Kidney tubule cell (primary cell): ENCODE measurements at places on chromosomes 13 and 19.

DNA sequence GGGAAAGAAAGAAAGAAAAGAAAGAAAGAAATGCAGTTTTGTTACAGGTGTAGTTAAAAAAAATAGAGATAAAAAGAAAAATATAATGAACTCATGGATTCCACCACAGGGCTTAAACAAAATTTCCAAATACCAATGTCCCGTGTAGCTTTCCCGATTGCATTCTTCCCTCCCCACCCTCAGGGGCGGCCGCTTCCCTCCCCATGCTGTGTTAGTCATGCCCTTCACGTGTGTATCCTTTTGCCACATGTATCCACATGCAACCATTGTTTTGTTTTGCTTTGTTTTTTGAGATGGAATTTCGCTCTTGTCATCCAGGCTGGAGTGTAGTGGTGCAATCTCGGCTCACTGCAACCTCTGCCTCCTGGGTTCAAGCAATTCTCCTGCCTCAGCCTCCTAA is 3.6 kb upstream of the KMT5C start:
- no peak for DNase-seq

GRCh38 chr13:20177049-20177831 is 15.5 kb downstream of the GJB2 start:
- no peak for DNase-seq

DNA sequence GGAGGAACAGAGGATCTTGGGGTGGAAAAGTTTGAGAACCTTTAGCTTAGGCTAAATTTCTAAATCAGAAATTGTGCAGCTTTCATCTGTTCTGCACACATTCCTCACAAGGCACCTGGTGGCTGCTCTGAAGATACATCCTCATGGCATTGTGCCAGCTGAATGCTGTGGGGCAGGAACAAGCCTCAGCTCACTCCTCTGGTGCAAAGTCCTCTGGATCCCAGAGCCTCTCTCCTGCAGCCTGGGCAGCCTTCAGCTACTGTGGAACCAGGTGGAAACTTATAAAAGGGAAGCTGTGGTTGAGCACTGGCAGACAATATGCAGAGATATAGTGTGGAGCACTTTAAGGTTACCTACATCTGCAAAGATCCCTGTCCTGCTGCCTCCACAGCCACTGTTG is 72.3 kb downstream of the KCTD12 start:
- peak; percentile 22 for DNase-seq

DNA sequence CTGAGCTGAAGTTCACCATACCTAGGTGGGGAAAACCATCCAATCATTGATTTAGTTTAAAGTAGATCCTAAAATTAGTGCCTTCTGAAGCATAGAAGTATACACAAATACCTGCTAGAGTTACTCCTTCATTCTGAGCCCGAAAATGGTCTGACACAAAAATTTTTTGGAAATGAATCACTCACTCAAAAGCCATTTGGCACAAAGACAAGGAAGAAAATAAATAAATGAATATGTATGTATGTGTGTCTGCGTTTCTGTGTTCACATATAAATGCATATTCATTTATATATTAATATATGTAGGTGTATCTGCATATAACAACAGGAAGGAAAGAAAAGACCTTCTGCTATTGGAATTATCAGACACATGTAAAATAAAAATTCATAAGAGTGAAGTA is 614.4 kb upstream of the PCDH9 start:
- peak; percentile 1 for DNase-seq

GRCh38 chr13:43245374-43245964 is 222.1 kb downstream of the DNAJC15 start:
- peak; percentile 77 for DNase-seq

GRCh38 chr19:4847190-4847973 is 15.9 kb upstream of the TICAM1 start:
- no peak for DNase-seq

DNA sequence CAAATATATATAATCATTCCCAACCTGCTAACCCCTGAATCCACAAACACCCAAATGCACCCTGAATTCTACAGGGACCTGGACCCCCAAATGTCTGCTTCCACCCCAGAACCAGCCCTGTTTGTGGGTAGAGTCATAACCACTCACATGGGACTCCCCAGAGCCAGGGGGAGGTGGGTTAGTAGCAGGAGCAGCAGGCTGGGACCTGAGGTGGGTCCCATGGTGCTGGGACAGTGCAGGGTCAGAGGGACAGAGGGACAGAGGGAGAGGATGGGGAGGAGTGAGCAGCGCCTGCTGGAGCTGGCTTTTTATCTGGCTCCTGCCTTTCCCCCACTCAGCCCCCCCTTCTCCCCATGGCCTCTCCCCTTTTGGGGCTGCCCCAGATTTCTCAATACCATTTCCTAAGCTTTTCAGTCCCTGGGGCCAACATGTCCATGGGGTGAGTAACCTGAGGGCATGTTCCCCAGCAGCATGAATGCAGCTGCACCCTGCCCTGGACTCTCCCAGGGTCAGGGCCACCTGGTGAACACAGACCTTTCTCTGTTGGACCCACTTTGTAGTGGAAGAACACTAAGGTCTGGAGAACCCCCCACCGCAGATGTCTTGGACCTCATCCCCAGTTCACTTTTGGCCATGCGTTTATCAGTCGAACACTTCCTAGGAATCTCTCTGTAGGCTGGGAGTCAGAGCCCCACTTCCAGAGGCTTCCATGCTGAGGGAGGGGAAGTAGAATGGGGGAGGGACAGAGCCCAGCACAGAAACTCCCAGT is at the start of gene C3:
Gene C3 (minus strand): TSS at position 282 of the 769 bp plus-strand sequence. CDS start 61 bp downstream, at position 221.
- DNase-seq = peak; percentile 79

DNA sequence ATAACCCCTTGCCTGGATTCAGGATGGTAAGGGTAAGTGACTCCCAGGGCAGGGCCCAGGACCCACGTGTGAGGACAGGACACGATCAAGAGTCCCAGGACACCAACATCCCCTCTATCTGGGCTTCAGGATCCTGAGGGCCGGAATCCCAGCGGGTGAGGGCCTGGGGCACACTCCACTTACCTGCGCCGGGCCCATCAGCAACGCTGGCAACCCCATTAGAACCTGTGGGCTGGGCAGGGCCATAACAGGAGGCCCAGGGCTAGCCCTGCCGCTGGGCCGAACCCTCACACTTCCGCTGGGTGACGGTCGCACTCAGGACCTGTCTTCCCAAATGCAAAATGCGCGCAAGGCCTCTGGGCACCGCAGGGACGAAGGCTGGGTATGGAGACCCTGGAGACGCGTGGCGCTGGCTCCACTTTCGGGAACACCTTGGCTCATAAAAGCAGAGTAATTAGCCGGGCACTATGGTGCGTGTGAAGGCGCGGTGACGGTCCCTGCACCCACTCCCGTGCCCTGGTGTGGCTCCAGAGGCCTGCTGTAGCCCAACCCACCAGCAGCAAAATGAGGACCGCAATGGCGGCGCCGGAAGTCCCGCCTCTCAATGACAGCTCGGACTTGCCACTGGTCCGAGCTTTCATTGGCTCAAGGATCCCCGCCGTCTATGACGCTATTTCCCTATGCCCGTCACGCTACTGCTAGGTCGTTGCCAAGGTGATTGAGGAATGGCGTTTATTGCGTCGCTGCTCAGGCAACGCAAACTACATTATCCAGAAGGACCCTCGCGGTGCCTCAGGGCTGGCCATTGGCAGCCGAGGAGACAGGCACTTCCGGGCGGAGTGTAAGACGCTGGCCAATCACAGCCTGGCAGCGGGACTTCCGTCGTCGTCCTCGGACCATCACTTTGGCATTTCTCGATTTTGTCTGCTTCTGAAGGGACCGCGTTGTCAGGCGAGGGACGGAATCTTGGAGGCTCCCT is at the start of gene ZNF132:
Gene ZNF132 (minus strand): TSS at position 578 of the 979 bp plus-strand sequence. CDS start 332 bp downstream, at position 246.
- peak; percentile 97 for DNase-seq

DNA sequence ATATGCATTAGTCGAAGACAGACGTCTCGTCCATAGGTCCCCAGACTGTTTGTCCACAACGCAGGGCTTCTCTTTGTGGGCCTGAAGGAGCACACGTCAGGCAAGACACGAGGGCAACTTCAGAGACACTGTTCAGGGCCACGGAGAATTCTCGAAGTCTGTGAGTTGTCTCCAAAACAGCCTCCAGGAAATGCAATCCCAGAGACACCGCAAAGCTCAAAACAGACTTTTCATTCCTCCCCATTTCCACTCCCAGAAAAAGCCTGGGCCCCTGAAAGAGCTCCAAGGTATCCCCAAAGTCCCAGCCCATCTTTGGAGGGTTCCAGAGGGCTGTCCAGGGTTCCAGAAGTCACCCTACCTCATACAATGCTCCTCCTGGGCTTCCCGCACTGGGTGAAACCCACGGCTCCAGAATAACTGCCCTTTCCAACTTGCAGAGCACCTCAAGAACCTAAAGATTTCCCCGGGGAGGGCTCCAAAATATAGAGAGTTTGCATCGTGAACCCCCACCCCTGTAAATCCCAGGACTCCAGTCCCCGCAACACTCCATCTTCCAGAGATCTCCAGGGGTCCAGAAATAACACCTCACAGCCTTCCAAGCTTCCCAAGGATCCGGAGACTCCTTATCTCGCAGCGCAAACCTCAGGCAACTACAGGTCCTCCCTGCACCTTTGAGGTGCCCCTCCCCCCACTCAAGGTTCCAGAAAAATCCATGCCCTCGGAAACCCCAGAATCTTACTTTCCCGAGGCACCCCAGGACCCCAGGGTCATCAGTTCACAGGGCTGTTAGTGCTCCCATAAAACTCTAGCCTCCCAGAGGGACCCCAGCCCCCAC is 687 bp upstream of the FTL start:
- peak; percentile 35 for DNase-seq

GRCh38 chr13:42880056-42880605 is 98.7 kb downstream of the FAM216B start:
- no peak for DNase-seq

GRCh38 chr13:41178040-41178439 is 16.3 kb downstream of the KBTBD7 start:
- DNase-seq = no peak

DNA sequence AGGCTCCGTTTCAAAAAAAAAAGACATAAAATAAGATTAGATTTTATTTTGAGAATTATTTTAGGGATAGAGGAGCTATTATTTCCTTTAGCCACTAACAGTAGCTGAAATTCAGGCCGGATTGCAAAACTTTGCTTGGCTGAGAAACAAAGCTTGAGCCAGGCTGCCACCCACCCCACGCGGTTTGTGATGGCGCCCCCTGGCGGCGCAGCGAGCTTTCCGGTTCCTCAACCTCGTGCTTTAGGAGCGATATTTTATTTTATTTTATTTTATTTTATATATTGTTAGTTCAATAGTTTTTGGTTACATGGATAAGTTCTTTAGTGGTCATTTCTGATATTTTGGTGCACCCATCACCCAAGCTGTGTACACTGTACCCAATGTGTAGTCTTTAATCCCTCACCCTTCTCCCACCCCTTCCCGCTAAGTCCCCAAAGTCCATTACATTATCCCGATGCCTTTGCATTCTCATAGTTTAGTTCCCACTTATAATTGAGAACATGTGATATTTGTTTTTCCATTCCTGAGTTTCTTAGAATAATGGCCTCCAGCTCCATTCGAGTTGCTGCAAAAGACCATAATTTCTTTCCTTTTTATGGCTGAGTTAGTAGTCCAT is 19.8 kb upstream of the CEACAM4 start:
- DNase-seq = no peak

DNA sequence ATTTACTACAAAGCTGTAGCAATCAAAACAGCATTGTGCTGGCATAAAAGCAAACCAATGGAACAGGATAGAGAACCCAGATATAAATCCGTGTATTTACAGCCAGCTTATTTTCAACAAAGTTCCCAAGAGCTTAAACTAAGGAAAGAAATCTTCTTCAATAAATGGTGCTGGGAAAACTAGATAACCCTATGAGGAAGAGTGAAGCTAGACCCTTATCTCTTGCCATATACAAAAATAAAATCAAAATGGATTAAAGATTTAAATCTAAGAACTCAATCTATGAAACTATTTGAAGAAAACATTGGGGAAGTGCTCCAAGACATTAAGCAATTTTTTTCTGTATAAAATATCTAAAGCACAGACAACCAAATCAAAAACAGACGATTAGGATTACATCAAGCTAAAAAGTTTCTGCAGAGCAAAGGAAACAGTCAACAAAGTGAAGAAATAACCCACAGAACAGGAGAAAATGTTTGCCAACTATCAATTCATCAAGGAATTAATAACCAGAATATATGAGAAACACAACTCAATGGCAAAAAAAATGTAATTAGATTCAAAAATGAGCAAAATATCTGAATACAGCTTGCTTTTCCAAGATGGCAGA is 480.7 kb downstream of the LMO7 start:
- DNase-seq = no peak

DNA sequence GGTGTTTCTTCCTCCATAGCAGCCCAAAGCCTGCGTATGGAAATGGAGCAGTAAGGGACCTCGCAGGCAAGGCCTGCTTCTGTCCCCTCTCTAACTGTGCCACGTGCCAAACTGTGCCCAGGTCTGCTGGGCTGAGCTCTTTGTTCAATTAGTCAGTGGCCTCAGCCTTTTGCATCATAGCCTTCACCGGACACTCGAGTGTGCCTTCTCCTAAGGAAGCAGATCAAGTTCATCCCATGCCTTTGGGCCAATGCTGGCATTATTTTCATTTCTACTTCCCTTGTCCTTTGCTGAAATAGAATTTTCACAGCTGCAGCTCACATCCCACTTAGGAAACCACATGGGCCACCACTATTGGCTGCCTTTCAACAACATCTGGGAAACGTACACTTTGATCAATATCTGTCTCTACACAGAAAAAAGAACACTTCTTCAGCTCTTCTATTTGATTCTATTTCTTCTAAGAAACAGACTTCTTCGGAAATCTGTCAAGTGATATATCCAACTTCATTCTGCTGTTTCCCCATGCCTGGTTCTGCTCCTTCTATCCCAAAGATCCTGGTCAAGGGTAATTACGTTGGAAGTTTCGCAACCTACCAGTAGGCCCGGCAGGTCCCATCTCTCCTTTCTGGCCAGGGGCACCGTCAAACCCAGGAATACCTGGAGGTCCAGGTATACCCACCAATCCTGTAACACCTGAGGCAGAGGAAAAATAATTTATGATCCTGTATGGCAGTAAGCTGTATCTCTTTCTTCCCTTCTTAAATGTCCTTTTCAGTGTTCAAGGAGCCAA is 143.9 kb downstream of the COL4A1 start:
- no peak for DNase-seq

DNA sequence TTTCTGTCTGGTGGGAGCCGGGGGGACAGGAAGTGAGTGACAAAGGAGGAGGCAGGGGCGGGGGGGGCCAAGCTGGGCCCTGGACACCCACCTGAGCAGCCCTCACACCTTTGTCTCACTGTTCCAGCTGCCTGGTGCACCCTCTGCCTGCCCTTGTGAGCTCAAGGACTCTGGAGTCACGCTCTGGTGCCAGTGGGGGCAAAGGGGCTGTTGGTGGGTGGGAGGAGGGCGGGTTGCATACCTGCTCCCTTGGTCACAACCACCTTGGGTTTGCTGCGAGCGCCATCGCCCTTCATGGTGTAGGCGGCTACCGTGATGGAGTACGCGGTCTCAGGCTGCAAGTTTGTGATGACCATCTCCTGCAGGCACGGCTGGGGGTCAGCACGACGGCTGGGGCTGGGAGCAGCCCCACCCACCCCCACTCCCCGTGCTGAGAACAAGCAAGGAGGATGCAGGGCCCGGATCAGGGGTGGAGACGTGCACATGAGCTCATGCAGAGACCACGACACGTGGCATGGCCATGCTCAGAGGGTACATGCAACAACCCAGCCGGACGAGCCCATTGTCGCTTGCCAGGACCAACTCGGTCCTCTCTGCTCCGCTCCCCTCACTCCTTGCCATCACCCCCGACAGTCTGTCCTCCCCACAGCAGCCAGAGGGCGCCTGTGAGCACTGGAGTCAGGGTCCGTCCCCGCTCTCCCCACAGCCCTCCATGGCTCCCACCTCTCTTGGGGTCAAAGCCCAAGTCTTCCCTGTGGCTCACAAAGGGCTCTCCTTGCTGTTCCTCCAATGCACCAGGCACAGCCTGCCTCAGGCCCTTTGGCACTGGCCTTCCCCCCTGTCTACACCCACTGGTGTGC is 114.9 kb downstream of the PTPRS start:
- no peak for DNase-seq

GRCh38 chr13:28636677-28637317 is 22.1 kb upstream of the POMP start:
- peak; percentile 88 for DNase-seq
